ENCODE measurements at places on chromosomes 1 and 21. TPM values are rescaled to one million over a fixed set of nuclear protein-coding genes. Genes with fewer than 3 reads are reported as not detected.

The TBCE gene
- 17.4 TPM for total RNA-seq

DNA sequence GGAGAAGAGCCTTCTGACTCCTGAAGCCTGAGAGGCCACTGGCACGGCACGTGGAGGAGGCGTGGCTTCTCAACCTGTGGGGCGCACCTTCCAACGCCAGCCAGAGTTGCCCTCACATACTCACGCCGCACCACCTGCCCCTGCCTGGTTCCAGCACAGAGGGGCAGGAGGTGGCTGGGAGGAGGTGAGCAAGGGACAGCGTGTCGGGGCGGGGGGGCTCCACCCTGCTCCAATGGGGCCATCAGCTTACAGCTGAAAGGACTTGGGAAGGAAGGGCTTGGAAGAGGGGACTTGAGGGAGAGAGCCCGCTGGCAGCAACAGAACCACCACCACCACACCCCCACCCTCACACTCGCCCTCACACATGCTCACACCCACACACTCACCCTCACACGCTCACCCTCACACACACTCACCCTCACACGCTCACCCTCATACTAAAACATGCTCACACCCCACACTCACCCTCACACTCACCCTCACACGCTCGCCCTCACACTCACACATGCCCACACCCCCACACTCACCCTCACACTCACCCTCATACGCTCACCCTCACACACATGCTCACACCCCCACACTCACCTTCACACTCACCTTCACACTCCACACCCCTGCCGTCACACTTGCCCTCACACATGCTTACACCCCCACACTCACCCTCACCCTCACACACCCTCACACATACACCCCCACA lies 41.6 kb upstream of the EDN2 start:
- DNase-seq, result no peak

GRCh38 chr1:7279769-7280168 lies 491.3 kb upstream of the VAMP3 start:
- DNase-seq, result no peak

- DNase-seq, result no peak
Measured at GRCh38 chr1:117719004-117719403, 113.2 kb downstream of the TENT5C start.

DNA sequence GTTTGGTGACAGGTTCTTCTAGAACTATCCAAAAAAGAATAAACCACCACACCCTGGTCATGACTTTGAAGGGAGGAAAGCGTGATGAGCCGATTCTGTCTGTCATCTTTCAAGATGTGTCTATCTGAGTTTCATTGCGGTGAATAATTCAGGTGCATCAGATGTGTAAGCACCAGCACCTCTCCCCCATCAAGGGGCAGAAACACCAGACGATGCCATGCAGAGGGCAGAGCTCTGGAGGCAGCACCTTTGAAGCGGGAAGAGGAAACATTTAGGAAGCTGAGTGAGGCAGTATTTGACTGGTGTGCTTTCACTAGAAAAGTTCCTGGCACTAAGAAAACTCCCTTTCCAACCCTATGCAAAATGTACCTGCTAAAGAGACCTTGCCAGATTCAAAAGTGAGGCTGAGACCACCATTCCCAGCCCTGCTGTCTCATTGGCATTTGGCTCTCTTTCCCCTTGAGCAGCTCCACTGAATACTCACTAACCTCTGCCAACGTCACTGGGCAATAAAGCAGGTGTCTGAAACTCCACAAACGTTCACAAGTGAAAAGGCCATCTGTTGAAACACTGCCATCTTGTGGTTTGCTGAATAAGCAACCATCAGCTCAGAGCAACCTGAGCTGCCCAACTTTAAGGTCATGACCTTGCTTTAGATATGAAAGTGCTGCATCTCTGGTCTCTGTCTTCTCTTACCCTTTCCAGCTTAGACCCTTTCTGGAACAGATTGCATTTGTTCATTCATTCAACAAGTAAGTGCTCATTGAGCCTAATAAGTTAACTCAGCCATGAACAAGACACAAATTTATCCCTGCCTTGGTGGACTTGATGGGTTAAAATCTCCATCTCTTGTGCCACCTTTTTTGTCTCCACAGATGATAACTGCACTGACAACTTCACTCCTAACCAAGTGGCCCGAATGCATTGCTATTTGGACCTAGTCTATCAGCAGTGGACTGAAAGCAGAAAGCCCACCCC lies 228.6 kb downstream of the PAPPA2 start:
- DNase-seq, result peak; percentile 88
